ENCODE measurements at places on chromosomes 1 and 21.

- peak; percentile 5 for DNase-seq
Measured at GRCh38 chr1:167676205-167676915, 45.4 kb upstream of the MPZL1 start.

DNA sequence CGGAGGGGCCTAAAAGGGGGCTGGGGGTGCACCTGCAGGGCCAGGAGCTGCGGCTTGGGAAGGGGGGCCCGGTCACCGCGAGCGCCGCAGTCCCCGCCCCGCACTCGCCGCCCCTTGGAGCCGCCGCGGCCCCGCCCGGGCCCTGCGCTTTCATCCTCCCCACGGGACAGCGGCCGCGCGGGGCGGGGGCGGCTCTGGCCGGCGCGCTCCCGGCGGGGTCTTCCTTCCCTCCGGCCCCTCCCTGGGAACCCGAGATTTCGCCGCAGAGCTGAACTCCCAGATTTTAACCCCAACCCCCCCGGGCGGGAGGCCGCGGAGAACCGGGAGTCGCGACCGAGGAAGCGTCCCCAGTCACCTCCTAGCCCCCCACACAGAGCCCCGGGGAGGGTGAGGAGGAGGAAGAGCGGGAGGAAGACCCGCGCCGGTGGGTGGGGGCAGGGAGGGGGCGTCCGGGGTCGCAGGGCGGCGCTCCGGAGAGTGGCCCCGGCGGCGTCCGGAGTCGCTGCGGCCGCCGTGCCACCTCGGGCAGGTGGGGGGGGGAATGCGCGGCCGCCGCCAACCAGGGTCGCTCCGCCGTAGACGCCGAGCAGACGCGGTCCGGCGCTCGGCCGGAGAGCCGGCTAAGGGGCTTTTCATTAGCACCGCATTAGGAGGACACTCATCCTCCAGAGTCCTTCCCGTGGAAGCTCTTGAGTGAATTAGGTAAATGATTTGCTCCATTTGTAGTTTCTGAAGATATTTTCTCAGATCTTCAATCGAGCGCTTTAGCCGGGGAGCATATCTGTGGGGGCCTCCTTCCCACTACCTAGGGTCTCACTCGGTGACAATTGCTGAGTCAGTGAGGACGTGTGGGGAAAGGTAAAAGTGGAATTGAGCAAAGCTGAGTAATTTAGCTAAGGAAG is 31.6 kb upstream of the NFIA start:
- DNase-seq: no peak

- no peak for DNase-seq
Measured at GRCh38 chr1:61255358-61255703, 173.0 kb downstream of the NFIA start.

DNA sequence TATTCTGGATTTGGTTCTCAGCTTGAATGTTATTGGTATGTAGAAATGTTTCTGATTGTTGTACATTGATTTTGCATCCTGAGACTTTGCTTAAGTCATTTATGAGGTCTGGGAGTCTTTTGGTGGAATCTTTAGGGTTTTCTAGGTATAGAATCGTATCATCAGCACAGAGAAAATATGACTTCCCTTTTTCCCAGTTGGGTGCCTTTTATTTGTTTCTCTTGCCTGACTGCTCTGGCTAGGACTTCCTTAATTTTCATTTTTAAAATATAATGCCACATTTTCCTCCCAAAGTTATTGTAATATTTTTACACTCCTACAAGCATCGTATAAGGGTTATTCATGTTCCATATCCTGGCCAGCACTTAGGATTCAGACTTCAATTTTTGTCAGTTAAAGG is 111.1 kb downstream of the FNBP1L start:
- no peak for DNase-seq

DNA sequence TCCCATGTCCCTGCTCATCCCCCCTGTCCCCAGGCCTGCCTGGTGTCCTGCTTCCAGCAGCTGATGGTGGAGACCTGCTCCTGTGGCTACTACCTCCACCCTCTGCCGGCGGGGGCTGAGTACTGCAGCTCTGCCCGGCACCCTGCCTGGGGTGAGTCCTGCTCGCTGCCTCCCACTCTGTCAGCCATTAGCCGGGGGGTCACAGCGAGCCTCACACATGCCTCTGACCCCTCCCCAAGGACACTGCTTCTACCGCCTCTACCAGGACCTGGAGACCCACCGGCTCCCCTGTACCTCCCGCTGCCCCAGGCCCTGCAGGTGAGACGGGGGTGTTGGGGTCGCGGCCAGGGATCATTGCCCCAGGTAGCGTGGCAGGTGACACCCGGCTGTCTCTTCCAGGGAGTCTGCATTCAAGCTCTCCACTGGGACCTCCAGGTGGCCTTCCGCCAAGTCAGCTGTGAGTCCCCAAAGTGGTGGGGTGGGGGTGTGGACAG is 10.0 kb downstream of the SCNN1D start:
- DNase-seq: no peak

DNA sequence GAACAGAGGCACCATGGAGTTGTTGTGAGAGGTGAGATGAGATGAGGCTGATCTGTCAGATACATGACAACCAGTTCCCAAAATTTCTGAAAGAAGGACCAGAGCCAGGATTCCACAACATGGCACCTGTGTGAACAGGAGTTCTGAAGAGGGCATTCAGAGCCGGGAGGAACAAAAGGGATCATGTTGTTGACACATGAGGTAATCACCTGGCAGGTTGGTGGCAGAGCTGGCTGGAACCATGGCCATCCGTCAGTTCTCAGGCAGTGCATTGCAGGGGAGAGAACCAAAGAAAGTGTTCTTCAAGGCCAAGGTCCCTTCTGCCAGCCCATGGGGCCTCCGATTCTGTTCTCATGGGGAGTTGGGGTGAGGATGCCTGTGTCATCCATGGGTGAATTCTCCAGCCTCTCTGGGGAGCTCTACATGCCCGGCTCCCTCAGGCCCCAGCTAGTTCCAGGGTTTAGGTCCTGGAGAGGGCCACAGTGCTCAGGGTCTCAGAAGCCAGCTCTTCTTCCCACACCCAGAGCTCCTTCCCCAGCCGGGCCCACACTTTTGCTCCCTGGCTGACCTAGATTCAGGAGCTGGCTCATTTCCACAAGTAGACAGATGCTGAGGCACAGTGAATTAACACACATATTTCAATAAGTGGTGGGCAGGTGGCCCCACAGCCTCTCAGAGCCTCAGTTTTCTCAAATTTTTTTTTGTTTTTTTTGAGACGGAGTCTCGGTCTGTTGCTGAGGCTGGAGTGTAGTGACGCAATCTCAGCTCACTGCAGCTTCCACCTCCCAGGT is 49.1 kb upstream of the CTPS1 start:
- DNase-seq: no peak

GRCh38 chr1:222329493-222330045 is 218.3 kb downstream of the HHIPL2 start:
- DNase-seq: no peak

GRCh38 chr1:2382621-2383361 is 8.6 kb downstream of the MORN1 start:
- peak; percentile 35 for DNase-seq

DNA sequence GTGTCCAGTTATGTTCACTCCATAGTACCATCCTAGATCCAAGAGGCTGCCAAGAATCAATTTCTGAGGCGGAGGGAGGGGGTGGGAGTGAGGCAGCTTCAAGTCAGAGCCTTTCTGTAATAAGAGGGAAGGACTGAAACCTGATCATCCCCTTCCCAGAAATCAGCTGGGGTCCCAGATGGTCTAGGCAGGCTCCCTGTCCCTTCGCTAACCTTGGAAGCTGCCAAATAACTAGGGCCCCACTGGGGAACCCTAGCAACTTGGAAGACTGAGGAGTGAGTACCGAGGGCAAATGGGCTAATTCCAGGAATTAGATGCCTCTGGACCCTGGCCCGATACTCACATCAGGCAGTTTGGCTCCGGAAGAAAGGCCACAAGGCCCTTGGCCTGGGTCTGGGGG is 113.3 kb downstream of the NAV1 start:
- no peak for DNase-seq

DNA sequence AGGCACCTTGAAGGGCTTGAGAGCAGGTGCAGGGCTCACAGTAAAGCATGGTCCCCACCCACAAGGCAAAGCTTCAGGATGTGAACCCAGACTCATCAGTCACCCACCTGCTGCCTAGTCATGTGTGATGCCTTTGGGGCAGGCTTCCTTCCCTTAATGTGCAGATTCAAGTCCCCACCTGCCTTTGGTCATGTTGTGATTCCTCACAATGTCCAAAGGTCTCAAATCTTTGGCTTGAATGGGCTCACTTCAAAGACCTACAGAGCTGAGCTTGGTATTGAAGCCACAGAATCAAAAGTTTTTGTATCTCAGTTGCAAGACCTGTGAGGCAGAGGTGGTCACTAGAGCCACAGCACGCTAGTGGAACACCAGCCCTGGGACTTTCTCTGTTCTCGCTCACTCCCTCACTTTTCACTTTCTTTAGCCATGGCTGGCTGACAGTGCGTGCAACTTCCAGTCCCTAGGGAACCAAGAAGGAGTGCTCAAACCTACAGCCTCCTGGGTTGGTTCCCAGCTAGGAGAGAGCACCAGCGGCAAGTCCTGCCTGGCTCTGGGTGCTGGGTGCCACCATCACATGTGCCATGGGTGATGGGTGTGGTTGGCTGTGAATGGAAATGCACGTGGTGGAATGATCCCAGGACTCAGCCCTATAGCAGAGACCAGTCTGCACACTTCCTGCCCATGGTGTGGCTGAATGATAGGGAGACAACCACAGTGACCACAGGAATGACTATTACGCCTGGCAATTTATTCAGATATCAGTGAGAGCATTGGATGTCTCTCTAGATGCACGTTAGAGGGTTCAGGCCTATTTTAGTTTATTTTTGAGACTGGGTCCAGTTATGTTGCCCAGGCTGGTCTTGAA is 26.4 kb upstream of the CLIC6 start:
- peak; percentile 16 for DNase-seq

DNA sequence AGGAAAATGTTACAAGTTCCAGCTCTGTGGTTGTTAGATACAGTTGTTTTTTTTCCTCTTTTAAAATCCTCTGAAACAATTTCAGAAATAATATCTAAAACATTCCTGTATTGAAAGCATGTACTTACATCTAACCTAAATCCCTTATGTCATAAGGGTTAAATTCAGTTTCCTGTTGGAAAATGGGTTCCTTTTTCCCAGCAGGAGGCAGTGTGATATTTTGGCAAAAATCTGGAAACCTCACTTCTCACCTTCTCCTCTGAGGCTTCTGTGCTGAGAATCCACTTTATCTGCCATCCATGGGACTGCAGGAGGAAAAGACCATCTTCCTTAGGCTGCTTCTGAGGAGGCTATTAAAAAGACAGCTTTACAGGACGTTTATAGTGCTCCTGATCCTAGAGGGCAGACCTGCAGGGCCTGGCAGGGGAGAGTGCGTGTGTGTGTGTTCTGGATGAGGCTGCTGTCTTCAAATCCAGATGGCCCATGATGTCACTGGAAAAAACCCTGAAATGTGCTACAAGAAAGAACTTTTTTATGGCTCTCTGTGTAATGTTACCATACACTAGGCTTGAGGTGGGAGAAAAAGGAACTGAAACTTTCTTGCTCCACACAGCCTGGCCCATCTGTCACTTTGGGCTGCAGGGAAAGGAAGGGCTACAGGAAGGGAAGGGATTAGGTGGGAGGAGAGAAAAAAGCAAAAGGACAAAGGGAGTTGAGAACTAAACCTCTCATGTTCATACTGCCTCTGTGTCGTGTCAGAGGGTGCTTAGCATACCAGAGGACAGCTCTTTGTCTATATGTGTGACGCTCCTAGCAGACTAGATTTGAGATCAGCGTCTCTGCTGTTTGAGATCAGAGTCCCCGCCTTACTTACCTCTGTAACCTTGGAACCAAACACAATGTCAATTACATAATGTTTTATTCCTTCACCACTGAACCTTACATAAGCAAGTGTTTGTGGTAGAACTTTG is 379.2 kb upstream of the SPAG17 start:
- no peak for DNase-seq

- DNase-seq: no peak
Measured at GRCh38 chr1:161046605-161047228, 940 bp upstream of the USF1 start.

GRCh38 chr1:117025568-117025967 is 24.0 kb downstream of the CD101 start:
- DNase-seq: no peak

GRCh38 chr1:32356478-32356877 is 5.8 kb downstream of the FAM229A start:
- DNase-seq: no peak

- DNase-seq: no peak
Measured at GRCh38 chr1:3776231-3776961, 3.8 kb downstream of the SMIM1 start.

DNA sequence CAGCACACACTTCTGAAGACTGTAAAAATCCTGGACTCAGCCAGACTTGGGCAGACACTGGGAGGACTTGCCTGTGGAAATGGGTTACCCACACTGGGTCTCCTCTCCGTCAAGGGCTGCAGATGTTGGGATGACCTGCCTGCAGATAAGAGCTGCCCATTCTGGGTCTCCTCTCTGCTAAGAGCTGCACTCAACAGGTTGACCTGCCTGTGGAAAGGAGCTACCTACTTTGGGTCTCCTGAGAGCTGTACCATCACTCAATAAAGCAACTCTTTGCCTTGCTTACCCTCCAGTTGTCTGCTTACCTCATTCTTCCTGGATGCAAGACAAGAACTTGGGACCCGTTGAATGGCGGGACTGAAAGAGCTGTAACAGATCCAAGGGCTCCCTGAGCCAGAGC is 28.2 kb downstream of the ZCCHC17 start:
- DNase-seq: no peak

GRCh38 chr1:14713077-14713476 is 114.6 kb downstream of the KAZN start:
- DNase-seq: no peak

GRCh38 chr1:53981220-53981619 is 35.1 kb downstream of the LRRC42 start:
- DNase-seq: no peak

- no peak for DNase-seq
Measured at GRCh38 chr1:90043586-90043985, 48.7 kb downstream of the ZNF326 start.

DNA sequence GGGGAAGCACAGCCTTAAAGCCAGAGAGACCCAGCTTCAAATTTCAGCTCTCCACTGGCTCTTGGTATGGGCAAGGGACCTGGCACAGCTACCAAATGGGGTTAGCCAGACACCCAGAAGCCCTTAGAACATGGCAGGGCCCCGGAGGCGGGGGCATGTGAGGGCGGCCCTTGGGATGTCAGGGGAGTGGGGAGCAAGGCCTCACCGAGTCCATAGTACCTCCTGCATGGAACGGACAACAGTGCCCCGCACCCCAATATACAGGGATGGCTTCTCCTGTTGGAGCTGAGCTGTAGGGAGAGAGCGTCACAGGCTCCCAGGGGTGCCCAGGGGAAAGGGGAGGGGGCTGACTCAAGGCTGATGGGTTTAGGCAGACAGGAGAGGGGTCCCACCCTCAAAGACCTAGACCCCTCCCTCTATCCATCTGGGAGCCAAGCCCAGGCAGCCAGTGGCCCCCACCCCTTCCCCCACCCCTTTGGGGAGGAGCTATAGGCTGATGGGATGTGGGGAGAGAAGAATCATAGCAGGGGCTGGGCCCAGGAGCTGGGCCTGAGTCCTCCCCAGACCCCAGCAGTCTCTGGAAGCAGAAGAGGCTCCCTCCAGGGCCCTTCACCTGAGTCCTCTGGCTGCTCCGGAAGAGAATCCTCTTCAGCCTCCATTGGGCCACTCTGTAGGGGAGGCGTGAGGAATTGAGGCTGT is 16.5 kb downstream of the SPOCD1 start:
- DNase-seq: no peak

Measured in activated CD4-positive, alpha-beta T cell treated with anti-CD3 and anti-CD28 coated beads, Interleukin-2, amount 50 U/mL, for 16 hours (primary cell).